COR-L47 (cell line): ENCODE measurements at places on chromosomes 12 and 14.

GRCh38 chr12:75568801-75569200 lies 57.4 kb upstream of the KRR1 start:
- no peak for DNase-seq

DNA sequence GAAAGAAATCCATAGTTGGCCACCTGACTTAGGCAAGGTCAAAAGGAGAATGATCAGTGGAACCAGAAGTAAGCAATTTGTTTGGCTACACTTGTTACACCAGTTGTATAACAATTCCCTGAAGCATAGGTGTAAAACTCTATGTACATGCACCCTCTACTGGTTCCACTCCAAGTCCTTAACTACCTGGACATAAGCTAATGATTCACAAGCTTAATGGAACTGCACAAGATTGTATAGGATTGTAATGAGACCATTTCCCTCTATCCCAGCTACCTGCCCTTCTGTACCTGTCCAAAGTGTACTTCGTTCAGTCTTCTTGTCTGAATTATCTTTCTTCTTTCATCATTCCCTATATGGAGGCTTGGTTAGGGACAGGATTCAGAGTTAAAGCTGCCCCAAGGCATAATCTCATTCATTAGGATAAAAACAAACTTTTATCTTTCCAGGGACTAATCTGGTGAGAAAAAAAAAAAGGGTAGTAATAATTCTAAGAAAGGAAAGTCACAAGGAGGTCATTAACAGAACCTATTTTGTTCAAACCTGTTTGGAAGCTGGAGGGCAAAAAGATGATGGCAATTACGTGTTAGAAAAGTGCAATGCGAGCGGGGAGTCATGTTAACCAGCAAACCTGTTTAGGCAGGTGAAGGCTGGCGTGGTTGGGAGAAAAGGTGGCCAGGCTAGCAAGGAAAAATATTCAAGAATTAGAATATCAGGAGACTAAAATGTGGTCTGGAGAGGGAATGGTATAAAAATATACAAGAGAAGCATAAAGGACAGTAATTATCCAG lies 2.8 kb upstream of the TMEM52B start:
- DNase-seq, result no peak

DNA sequence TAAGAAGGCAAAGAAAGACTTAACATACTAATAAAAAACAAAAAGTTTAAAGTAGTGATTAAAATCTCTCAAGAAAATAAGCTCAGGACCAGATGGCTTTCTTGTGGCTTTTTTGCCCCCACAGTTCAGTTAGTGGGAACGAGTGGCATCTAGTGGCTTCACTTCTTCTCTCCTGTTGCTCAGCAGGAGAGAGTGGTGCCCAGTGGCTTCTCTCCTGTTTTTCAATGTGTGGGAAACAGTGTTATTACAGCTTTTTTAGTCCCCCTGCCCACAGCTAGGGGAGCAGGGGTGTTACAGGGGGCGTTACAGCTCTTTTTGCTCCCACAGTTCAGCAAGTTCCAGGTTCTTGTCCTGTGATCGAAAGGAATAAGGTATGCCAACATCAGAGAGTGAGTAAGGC lies 135.2 kb downstream of the RERGL start:
- no peak for DNase-seq

DNA sequence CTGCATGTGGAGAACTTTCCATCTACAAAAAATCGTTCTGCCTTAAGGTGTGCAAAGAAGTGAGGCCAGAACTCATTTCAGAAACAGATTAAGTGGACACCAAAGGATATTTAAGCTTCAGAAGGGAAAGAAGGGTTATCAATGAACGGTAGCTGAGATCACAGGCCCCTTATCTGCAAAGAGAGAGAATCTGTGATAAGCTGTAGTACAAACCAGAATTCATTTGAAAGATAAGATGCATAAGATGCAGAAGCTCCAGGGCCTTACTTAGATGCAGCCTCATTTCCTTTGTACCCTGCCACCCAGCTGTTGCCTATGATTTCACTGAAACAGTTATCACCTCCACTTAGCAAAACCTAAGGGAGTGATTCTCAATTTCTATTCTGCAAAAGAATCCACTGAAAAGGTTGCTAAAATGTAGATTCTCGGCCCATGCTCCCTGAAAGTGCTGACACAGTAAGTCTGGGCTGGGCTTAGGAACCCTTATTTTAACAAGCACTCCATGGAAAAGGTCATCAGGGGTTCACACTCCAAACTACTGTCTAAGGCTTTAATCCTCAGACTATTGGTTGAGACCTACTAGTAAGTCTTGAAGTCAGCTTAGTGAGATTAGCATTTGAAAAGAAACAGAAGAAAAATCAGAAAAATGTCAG lies 64.8 kb downstream of the HELB start:
- no peak for DNase-seq

DNA sequence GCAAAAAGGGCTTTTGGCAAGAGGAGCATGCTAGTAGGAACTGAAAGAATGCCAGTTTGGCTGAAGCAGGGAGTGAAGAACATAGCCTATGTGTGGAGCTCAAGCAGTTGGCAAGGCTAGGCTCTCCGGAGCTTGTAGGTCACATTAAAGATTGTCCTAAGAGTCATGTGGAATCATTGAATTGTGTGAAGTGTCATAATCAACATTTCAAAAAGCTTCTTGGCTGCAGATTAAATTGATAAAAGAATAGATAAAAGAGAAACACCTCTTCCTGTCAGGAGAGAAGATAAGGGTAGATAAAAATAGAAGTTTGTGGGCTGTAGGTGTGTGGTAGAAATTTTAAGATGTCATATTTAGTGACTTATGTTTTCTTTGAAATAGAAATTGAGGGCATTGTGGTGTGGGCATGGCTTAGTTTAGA lies 36.1 kb downstream of the CPSF6 start:
- DNase-seq, result no peak

DNA sequence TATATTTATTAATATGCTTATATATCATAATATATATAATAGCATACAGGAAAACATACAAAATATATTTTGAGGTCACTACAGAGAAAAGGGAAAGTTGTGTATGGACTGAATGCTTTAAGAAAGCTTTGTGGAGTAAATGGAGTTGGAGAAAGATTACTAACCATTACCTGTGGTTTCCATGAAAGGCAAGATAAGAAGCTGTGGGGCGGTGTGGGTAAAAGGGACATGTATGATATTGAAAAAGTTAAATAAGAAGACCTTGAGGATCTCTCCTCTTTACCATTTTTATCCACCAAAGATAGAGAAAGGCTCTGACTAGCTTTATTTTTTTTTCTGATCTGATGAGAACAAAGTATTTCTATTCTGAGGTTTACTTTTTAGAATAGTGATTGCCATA lies 404.4 kb downstream of the TRHDE start:
- no peak for DNase-seq

DNA sequence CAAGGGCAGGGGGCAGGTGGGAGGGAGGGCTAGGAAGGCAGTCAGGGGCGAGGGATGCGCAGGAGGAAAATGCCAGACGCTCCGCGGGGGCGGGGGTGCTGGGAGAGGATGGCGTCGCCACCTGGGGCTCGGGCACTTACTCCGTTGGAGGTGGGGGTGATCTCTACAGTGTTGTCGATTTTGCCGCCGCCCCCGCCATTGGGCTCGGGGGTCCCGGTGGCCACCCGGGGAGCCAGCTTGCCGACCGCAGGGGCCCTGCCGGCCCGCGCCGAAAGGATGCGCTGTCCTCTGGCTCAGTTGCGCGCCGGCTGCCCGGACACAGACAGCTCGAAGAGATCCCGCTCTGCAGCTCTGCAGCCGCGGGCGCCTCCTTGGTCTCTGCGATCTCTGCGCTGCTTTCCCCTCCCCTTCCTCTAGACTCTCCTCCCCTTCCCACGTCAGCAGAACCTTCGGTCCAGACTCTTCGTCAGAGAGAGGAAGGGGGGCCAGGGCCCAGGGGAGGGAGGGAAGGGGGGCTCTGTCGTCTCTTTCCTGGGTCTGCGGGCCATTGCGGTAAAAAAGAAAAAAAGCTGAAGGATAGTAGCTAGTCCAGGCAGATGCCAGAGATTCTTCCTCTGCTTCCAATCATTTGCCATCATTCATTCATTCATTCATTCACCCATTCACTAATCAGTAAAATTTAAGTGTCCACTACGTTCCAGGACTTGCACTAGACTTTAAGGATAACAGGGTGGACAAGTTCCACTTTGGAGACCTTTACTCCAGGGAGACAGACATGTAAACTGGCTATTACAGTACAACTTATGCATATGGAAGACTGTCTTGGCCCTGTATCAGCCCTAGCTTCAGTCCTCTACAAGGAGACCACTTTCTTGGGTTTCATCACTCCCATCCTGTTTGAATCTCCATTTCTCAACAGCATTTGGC lies at the start of gene SLC22A17:
SLC22A17 (minus strand) TSS at position 382 of the 927 bp plus-strand sequence.
- peak; percentile 61 for DNase-seq

GRCh38 chr12:95633049-95633731 lies 81.9 kb upstream of the USP44 start:
- DNase-seq, result no peak

GRCh38 chr14:36217027-36217426 lies 40.5 kb upstream of the PTCSC3 start:
- DNase-seq, result no peak

DNA sequence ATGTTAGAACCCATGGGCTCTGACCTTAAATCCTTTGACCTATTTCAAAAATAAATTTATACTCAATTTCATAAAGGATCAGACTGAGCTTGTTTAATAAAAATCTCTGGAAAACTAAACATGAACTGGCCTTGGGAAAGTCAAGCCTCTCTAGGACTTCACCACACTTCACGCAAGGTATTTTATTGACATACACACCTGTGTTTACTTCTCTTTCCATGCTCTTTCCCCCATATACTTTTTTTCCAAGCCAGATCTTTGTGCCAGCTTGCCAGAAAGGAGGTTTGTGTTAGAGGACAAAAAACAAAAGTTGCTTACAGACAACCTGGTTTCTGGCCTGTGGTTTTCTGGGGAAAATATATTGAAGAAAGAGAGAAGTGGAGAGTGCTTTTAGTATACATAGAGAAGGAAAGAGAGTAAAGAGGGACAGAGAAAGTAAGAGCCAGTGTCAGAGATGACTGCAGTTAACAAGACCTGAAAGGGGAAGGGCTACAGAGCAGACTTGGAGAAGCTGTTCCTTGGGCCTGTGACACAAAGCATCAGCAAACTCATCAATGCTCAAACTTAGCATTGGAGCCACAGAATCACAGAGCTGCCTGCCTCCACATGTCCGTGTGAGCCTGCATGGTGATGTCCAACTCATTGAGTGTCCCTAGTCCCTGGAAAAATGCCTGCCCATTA lies 77.3 kb upstream of the TMTC2 start:
- DNase-seq, result no peak

GRCh38 chr12:125824276-125824675 lies 759.0 kb downstream of the AACS start:
- DNase-seq, result no peak

GRCh38 chr14:58825606-58826005 lies 187.8 kb downstream of the DACT1 start:
- no peak for DNase-seq

DNA sequence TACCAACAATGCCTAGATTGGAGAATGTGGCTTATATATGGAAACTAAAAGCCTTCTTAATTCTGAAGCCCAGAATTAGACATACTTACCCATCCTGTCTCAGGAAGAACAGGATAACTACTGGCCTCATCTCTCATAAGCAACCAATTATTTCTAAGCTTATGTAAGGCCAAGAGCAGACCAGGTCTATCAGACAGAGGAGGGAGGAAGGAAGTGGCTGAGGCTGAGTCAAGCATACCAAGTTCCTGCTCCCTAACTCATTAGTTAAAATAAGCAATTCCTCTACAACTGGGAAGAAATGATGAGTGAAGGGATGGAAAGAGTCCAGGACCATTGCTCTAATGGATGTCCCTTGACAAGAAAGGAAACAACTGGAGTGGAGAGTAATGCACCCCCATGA lies 27.0 kb upstream of the INSM2 start:
- no peak for DNase-seq

DNA sequence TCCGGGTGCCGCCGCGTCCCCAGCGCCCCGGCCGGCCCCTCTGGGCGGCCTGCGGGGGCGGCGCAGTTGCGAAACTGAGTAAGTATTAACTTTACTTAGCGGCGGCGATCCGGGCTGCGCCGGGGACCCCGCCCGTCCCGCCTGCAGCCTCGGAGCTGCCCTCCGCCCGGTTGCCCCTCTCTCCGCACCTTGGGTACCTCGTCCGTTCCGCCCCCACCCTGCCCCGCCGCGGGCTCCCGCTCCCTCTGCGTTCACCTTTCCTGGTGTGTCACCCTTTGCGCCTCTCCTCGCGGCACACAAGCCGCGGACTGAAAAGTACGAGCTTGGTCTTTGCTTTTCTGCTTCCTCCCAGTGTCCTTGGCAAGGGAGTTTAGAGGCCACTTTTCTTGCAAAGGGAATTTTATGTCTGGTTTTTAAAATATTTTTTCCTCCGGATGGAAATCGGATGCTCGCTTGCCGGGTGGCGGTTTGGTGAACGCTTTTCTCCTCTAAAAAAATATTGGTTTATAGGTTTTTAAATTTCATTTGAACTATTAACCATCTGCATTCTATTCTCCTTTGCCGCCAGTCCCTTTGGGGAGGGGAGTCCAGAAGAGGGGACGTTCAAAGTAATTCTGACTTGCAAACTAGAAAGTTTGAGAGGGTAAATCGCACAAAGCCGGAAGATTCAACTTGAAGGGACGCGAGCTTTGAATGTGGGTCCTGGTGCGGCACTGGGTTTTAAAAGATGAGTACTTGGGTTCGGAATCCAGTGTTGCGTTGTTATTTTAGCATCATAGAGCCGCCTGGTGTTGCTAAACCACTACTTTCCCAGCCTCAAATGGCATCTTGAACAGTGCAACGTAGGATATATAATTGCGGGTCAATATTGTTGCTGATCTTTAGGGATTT lies 834 bp downstream of the RASSF8 start:
- DNase-seq, result no peak

- DNase-seq, result no peak
These were observed 55.0 kb downstream of the TMEM30B start for GRCh38 chr14:61226015-61226654.
